ENCODE measurements at places on chromosomes 1 and 21.

- no peak for DNase-seq
Observed at GRCh38 chr1:145757420-145757819, 38.1 kb downstream of the CD160 start.

GRCh38 chr1:14661222-14661621 lies 62.7 kb downstream of the KAZN start:
- no peak for DNase-seq

DNA sequence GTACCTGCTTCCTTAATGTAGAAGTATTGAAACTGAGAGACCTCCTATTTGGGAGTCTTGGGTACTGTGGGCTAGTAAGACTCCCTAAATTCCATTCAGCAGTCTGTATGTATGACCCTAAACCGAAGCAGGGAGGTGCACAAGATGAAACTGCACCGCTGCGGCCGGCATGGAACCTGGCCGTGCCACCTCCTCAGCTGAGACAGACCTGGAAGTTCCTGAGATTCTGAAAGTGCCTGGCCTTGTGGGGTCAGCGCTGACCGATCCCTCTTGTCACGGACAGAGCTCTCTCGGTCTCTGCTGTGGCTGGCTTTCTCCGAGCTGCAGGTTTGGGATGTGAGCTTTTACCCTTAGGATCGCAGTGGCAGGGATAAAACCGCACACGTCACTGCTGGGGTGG lies 27.0 kb downstream of the PCNT start:
- DNase-seq: no peak

DNA sequence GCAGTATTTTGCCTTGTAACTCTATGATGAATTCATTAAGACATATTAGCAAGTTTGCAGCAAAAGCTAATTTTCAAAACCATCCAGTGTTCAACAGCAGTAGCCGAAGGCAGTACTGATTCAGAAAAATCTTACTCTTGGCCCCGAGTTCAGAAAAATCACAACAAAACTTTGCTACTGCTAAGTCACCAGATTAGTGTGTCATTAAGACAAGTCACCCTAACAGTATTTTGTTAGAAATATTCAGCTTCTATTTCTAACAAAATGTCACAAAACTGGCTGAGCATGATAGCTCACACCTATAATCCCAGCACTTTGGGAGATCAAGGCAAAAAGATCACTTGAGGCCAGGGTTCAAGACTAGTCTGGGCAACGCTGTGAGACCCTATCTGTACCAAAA lies 8.2 kb downstream of the GTF2B start:
- no peak for DNase-seq

DNA sequence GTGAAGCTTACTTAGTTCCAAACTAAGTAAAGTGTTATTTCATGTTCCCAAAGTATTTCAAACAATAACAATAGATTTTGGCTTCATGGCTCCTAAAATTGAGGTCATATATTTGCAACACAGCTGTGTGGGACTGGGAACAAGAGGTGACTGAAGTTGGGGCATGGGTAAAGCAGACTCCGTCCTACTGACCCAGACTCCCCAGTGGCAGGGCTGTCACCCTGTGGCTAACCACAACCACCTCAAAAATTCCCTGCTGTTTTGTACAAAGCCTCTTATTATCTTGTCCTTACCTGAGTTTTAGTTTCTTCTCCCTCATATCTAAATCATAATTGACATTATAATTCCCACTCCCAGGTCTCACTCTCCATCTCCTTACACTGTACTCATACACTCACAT lies 117.6 kb downstream of the PTGER3 start:
- no peak for DNase-seq

DNA sequence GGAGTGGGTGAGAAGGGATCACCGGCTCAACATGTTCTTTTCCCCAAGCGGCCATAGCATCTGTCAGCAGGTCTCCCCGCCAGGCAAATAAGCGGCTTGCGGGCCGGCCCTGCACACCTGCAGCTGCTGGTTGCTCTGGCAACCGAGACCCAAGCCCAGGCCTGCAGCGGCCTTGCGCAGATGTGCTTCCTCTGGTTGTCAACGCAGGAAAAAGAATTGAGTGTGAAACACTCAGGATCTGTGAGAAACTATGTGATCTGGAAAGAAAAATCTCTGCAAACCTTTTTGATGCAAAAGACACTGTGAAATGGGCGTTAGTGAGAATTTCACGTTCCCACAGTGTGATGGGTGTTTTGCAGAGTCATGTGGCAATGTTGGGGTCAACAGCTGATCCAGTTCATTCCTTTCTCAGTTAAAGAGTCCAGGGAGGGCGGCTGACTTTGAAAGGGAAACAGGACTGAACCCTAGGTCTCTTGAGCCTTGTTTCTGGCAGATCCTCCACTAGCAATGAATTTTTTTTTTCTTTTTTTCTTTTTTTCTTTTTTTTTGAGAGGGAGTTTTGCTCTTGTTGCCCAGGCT lies 28.4 kb downstream of the TOMM20 start:
- DNase-seq: no peak

DNA sequence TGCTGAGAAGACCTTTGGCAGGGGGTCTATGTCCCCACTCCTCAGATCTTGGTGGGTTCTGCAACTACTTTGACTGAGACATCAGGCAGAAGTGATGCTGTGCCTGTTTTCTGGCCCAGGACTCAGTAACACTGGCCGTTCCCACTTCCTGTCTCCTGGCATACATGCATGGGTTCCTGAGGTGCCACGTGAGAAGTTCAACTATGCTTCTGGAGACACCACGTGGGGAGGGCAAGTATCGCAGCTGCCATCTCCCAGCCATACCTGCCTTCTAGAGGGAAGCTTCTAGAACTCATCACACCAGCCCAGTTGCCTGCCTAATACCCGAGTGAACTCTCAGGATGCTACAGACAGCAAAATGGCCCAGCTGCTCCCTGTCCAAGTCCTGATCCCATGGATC lies 65.8 kb downstream of the TRABD2B start:
- DNase-seq: no peak

GRCh38 chr1:109760581-109761226 lies 3.0 kb downstream of the EPS8L3 start:
- DNase-seq: no peak

- no peak for DNase-seq
Observed at GRCh38 chr1:185409763-185410528, 92.9 kb upstream of the IVNS1ABP start.

DNA sequence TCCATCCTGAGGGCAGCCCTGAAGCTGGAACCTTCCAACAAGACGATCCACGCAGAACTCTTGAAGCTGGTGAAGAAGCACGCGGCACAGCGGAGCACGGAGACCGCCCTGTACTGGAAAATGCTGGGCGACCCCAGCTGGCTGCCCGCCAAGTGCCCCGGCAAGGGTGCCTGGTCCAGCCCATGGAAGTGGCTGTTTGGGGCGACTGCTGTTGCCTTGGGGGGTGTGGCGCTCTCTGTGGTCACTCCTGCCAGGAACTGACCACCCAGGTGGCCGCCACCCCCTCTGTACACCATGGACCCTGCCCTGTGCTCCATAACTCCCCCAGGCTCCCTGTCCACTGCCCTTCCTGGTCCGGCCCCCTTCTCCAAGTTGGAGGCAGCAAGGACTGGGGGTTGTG lies 90.8 kb downstream of the PPP1R12B start:
- DNase-seq: no peak

- DNase-seq: no peak
Observed at GRCh38 chr21:32422064-32422463, 9.6 kb downstream of the EVA1C start.

- no peak for DNase-seq
Observed at GRCh38 chr1:53326598-53327181, 1.2 kb downstream of the LRP8 start.

GRCh38 chr1:211737115-211738035 lies 62.0 kb upstream of the NEK2 start:
- DNase-seq: no peak

- DNase-seq: no peak
Observed at GRCh38 chr1:69728206-69728605, 160.5 kb downstream of the LRRC7 start.

GRCh38 chr1:239617731-239618130 lies 231.4 kb downstream of the CHRM3 start:
- no peak for DNase-seq
